ENCODE measurements at places on chromosomes 4 and X.
A peak's percentile ranks its signal among the peaks of the same experiment; 100 is the strongest.

DNA sequence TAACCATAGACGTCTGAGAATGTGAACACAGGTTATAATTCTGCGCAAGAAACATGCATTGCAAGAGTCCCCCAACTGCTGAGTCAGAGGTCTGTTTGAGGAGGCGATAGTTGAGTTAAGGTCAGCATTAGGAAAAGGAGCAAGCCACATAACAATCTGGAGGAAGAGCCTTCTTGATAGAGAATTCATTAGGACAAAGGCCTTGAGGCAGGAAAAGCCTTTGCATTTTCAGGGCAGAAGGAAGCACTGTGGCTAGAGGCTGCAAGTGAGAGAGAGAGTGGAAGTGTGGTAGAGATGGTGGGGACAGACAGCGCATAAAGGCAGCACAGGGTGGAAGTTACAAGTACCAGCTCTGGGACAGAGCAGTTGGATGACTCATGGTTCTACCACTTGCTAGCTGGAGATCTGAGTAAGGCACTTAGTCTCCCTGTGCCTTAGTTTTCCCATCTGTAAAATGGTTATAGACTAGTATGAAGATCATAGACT is 125.8 kb upstream of the LNX1 start:
- DNase-seq: no peak

DNA sequence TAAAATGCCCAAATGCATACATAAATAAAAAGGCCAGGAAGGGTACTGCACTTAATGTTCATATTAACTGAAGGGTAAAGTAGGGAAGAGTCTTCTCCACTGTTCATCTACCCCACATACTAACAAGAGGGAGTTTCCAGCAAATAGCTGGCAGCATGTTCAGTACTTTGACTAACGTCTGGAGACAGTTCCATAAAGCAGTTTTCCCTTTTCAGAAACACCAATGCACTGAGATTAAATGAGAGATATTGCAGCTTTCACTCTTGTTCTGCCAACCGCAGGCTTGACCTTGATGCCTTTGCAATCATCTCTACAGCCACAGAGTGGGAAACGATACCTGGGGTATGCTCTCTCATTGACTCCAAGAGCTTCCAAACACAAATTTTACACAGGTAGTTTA is 2123.1 kb upstream of the TENM3 start:
- DNase-seq: no peak

DNA sequence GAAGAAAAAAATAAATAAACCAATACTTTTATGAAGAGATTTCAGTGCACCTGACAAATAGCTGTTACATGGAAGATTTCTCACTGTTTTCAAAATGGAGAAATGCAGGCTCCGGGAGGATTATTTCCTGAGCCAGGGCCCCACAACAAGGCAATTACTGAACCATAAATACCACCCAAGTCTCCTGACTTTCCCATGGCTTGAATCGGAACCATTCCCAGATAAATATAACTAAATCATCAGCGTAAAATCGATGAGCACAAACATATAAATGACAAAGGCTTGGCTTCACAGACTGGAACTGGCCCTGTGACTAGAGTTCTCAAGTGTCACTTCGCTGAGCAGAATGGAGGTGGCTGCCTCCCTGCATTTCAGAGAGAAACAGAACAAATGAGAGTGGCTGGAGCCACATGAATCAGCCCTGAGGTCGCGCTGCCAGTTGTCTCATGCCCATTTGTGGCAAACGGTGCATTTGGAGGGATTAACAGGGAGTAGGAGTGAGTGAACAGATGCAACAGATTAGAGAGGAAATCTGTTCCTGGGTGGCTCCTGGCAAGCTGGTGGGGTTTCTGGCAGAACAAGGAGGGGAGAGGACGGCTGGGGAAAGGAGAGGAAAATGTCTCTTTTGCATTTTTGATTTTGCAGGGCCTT is 57.3 kb upstream of the STIM2 start:
- DNase-seq: no peak

- DNase-seq: no peak
Measured at GRCh38 chrX:101617211-101618191, at the start of gene ARMCX6. TSS of gene ARMCX6 (minus strand) at chrX:101618000. CDS start at chrX:101616620, 1,380 bp downstream.

DNA sequence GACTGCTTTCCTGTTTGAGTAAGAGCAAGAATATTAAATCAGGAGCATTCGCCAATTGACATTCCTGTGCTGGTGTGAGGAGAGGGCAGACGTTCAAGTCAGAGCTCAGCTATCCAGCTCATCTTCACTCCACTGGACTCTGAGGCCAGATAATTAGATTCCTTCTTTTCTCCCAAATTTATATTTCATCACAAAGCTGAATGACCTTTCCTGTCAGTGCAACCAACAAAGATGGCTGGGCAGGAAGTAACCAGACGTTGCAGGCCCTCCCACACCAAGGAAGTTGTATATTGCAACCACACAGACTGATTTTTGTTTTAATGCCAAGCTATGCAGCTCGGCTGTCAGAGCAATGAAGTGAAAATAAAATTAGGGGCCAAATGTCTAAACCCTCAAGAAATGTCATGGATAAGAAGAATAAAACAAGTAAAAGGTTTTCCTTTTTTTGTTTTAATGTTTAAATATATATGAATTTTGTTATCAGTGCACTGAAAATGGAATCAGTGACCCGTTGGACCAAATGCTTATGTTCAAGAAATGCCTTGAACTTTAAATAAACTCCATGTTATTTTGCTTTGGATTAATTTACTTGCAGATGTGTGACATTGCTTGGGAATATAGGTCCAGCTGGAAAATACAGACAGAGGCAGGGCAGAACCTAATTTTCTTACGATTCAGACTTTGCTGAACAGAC is 578.9 kb upstream of the FAT1 start:
- DNase-seq: no peak

GRCh38 chr4:3466691-3467600 is 3.8 kb downstream of the DOK7 start:
- DNase-seq: no peak

GRCh38 chrX:153689654-153690465 is 2.1 kb downstream of the SLC6A8 start:
- DNase-seq: peak; percentile 15
